Uterus (tissue), 4 donors: ENCODE measurements at places on chromosomes 7 and 10. TPM values are rescaled to one million over a fixed set of nuclear protein-coding genes. Genes with fewer than 3 reads are reported as not detected.

GRCh38 chr10:119625570-119626280, 25.5 kb upstream of the BAG3 start:
- DNase-seq = no peak

- DNase-seq = no peak
Observed at GRCh38 chr7:132837529-132837928, 244.4 kb downstream of the CHCHD3 start.

DNA sequence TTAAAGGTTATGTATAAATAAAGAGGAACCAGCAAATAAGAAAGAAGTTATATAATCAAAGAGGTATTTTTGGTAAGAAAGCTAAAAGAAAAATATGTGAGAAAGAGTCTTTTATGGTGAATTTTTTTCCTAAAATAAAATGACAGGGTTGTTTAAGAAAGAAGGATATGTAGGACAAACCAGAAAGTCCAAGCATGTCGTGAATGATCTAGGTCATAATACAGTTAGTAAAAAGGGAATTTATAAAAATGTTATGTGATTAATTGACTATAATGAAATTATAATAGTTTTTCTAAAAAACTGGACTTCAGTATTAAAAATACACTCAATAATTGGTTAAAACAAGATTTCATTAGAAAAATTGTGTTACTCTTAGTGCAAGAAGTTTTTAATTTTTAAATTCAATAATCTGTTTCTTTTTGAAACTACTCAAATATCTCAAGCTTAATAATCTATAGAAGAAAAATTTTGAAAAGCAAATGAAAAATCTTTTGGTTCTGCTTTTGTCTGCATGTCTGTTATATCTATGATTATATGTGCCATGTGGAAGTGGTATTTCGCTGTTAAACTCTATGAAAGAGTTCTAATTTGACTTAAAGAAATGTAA, 23.3 kb downstream of the AVL9 start:
- DNase-seq = no peak

GRCh38 chr10:124176349-124177179, 83.2 kb upstream of the CHST15 start:
- DNase-seq = no peak

DNA sequence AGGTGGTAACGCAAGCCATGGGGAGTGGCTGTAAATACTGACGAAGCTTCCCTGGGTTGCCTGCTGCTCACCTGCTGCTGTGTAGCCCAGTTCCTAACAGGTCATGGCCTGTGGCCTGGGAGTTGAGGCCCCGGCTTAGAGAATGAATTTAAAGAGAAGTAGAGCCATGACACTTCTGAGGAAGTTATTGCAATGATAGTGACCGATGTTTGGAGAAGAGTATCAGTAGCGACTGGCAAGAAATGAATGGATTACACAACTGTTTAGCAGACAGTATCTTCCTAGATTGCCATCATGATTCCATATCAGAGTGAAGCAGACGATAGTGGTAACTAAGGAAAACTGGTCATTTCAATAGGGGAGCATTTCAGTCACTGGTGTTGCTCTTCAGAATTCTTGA, 249.6 kb downstream of the PLXDC2 start:
- DNase-seq = no peak

GRCh38 chr10:3467052-3467951, 294.7 kb upstream of the PITRM1 start:
- peak; percentile 64 for DNase-seq

Gene MYH16
- total RNA-seq = not detected

Gene CAMK2B
- 1.1 TPM for total RNA-seq

Gene TIMM23B
- 18.2 TPM for total RNA-seq

DNA sequence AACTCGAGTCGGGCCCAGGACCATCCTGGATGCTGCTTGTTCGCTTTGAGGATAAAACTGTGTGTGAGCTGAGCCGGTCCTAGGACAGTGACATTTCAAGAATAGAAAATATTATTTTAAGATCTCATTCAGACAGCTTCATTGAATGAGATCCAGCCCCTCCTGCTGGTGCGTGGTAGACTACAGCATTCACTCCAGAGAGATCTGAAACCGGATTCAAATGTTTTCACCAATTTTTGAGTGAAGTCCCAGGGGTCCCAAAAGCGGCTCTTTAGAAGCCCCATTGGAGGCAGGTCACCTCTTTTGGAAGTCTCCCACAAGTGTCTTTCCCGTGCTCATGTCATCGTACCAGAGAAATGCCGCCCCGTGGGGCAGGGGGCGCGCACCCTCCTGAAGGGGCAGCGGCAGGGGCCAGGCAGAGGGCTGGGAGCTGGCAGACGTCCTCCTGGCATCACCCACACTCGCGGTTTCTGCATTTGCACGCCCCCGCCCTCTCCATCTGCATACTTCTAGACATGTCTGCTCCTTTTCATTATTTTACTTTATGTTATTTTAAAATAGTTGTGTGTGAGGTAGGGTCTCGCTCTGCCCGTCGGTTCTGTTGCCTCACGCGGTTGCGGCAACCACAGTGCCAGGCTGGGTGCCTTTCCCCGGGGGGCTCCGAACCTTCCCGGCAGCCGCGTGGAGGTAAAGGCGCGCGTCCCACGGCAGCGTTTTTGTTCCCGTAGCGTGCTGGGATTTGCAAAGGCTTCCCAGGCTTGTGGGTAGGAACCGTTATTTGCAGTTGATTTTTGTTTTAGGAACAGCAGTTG, 52.3 kb upstream of the DPYSL4 start:
- DNase-seq = no peak

DNA sequence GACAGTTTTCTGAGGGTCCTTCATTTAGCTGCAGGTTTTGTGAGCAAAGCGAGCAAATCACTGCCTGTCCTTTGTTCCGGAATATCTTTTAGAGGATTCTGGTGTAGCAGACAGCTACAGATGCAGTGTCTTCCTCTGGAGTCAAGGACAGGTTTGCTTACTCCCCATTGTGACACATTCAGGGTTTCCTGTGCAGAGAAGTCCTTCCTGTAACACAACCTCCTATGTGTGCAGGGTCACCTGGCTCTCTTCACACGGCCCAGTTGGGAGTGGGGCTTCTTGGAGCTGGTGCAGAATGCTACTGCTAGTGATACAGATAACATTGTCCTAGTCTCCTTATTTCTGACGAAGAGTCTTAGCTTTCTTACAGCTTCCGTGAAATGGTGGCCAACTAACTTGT, 47.9 kb downstream of the RBM33 start:
- no peak for DNase-seq

GRCh38 chr10:97498841-97499560, at the start of gene UBTD1:
TSS of gene UBTD1 (plus strand) at chr10:97498924. CDS start at chr10:97499204, 280 bp downstream.
- DNase-seq = peak; percentile 63

Gene OPN1SW
- not detected for total RNA-seq

DNA sequence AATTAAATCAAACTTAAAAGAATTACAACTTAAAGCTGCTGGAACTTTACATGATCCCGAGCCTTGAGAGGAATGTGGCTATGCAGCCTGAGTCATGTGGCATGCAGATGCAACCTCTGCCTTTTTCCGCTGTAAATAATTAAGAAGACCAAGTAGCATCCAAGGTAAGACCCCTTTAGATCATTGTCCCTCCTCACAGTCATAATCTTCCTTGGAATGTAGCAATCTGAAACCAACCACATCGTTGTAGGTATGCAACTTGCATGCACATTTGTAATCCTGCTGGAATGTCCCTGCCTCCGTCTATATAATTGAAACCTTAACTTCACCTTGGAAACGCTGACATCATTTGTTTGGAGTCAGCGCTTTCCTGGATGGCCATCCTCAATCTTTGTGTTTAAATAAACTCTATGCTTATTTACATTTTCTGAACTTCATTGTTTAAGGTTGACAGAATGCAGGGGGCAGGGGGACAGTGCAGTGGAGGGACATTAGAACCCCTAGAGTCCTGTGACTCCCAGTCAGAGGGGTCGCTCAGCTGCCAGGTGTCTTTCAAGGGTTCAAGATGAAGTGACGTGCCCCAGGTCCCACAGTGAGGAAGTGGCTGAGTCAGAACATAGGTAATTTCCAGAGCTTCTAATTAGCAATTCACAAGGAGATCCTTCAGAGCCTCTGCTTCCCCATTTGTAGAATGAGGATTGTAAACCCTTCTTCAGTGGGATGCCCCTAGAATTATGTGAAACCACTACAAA, 110.7 kb downstream of the RALA start:
- DNase-seq = no peak

GRCh38 chr10:35308809-35309208, 27.5 kb upstream of the CCNY start:
- DNase-seq = no peak

Gene ANKRD2
- total RNA-seq = not detected

GRCh38 chr10:77034795-77035194, 602.8 kb downstream of the KCNMA1 start:
- no peak for DNase-seq

Gene ADAM22
- total RNA-seq = 6.8 TPM

Gene STRIP2
- 2.2 TPM for total RNA-seq

DNA sequence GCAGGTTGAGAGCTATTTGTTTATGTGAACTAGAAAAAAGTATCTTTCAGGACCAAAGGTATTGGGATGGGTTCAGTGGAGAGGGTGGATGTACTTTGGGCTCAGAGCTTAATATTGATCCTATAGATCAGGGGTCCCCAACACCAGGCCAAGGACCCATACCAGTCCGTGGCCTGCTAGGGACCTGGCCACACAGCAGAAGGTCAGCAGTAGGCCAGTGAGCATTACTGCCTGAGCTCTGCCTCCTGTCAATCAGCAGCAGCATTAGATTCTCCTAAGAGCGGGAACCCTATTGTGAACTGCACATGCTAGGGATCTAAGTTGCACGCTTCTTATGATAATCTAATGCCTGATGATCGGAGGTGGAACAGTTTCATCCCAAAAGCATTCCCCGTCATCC, 115.8 kb upstream of the WDR11 start:
- no peak for DNase-seq

DNA sequence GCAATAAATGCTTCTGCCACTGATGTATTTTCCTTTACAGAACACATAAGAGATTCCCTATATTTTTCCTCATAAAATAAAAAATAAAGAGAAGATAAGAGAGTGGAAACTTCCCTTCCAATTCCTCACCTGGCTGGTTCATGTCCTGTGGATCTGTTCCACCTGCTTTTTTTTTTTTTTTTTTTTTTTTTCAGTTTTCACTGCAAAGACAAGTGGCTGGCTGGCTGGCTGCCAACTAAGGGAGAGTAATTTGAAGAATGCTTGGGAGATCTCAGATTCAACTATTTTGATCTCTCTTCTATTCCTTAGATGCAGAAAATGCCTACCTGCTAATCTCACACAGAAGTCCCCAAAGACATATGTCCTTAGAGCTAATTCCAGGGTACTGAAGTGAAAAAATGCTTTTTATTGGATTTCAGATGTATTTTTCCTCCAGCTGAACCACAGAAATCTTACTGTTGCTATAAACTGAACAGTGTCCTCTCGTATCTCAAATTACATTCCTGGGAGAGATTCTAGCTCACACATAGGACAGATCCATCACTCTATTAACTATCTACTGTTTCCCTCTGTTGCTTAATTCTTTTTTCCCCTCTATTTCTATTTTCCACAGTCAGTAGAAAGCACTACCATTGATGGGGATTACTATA, 120.8 kb downstream of the NRCAM start:
- no peak for DNase-seq

Gene IRF5
- total RNA-seq = 2.0 TPM

DNA sequence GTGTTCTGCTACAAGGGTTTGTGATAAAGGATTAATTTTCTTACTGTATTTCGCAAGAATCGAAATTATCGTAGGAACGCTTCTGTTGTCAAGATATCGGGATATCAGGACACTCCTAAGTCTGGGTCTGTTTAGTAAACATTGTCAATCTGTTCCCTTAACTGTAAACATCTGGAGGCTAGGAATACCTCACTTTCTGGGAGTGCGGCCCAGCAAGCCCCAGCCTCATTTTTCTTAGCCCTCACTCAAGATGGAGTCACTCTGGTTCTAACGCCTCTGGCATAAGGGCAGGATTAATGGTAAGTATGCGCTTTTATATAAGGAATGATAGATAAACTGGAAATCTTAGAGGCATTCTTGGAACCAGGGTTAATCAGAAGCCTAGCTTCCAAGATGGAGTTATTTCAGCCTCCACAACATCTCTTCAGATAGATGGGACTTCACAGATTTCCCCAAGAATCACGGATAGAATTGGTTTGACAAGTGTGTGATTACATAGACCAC, 30.1 kb upstream of the CCL24 start:
- no peak for DNase-seq

Gene GPR37
- 11.0 TPM for total RNA-seq

DNA sequence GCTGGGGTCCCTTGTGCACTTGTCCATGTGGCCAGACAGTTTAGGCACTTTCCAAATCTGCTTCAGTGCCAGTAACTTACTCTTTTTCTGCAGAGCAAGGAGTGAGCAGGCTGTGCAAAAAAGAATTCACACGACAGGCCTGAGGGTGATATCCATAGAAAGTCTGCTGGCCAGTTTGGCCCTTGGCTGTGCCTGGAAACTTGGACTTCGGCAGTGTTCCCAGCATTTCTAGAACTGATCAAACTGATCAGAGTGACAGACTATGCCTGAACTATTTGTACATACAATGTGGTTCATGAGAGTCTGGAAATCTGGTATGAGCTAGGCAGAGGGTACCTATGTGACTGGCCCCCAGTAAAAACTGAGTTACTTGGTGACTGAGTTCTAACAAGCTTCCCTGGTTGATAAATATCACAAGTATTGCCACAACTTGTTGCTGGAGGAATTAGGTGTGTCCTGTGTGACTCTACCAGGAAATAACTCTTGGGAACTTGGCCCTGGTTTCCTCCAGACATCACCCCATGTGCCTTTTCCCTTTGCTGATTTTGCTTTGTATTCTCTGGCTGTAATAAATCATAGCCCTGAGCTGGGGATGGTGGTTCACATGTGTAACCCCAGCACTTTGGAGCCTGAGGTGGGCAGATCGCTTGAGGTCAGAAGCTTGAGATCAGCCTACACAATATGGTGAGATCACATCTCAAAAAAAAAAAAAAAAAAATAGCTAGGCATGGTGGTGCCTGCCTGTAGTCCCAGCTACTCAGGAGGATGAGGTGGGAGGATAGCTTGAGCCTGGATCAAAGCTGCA, 3.3 kb upstream of the DENND10 start:
- DNase-seq = peak; percentile 36

- DNase-seq = no peak
Observed at GRCh38 chr7:410395-410910, 109.2 kb downstream of the PDGFA start.

GRCh38 chr10:131645756-131646155, 255.1 kb upstream of the PPP2R2D start:
- DNase-seq = no peak

Gene FZD1
- 13.2 TPM for total RNA-seq

Gene ITGB1
- 484 TPM for total RNA-seq

DNA sequence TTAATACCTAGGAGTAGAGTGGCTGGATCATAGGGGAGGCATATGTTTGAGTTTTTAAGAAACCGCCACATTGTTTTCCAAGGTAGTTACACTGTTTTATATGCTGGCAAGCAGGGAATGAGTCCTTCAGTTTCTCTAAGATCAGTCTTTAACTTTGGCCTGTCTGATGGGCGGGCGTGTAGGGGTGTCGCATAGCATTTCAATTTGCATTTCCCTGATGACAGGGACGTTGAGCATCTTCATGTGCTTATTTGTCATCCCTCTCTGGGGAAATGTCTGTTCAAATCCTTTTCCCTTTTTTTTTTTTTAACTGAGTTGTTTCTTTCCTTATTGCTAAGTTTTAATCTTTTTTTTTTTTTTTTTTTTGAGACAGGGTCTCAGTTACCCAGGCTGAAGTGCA, 9.8 kb downstream of the MTG1 start:
- no peak for DNase-seq
